Activated CD4-positive, alpha-beta T cell treated with anti-CD3 and anti-CD28 coated beads, Interleukin-10, Interleukin-2, amounts not matched to agents 100 ng/mL and 50 ng/mL, durations not matched to agents 16 hours and 8 hours (primary cell): ENCODE measurements at places on chromosomes 11 and 22.
A peak's percentile ranks its signal among the peaks of the same experiment; 100 is the strongest.

DNA sequence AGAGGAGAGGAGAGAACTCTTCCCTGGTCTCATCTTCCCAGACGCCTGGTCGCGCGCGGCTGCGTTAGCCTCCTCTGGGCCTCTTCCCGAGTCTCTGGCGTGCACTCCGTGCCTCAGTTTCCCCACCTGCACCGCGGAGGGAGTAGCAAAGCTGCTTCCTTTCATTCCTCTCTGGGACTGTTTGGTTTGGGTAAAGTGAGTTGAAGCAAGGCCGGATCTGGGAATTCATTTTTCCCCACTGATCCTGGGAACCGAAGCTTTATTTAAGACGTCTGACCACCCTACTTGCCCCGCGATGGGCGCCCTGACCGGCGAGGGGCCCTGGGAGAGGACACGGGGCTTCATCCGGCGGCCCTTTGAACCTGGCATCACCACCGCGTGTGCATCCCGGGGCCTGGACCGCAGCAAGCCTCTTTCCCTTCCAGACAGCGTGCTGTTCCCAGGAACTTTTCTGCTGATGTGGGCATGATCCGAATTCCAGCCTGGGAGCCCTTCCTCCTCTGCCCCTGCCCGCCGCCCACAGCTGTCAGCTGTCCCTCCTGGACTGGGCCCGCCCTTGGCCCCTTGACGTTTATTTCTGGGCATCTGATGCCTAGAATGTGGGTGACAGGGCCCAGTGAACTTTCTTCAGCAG lies 758 bp downstream of the LDLRAD3 start:
- DNase-seq, result no peak

GRCh38 chr11:90288212-90288821 lies 65.5 kb upstream of the CHORDC1 start:
- peak; percentile 1 for DNase-seq

- DNase-seq, result no peak
These were observed 272.0 kb downstream of the BLID start for GRCh38 chr11:121844016-121844415.

DNA sequence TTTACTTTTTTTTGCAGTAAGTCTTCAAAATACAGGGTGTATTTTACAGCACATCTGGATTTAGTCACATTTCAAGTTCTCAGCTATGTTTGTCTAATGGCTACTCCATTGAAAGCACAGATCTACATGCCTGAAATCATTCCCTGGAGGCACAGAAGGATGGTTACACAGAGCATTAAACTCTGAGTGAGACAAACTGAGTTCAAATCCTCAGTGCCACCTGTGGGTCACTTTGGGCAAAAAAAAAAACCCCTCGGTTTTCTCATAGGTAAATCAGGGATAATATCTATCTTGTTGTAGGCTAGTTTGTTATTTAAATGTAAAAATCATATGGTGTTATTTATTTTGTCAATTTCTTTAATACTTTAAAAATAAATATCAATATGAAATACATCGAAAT lies 7.7 kb downstream of the ANKRD49 start:
- DNase-seq, result no peak

- no peak for DNase-seq
These were observed 88.5 kb downstream of the BRD1 start for GRCh38 chr22:49739138-49739537.

DNA sequence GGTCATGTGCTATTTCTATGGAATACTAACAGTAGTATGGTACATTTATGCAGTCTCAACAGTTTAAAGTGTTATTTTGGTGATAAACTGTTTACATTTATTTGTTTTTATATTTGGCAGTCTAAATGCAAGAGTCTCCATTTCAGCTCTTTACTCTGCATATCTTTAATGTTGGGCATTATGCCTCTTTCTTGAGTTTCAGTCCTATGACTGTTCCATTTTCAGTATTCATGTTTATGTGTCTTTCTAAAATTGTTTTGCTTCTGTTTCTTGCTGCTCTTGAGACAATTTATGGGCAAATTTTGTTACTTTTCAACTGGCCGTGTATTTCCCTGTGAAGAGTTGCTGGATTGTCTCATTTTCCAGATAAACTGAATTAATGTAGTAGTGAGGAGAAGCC lies 6.6 kb upstream of the RAB30 start:
- DNase-seq, result no peak
